ENCODE measurements at places on chromosomes 3 and 15.

DNA sequence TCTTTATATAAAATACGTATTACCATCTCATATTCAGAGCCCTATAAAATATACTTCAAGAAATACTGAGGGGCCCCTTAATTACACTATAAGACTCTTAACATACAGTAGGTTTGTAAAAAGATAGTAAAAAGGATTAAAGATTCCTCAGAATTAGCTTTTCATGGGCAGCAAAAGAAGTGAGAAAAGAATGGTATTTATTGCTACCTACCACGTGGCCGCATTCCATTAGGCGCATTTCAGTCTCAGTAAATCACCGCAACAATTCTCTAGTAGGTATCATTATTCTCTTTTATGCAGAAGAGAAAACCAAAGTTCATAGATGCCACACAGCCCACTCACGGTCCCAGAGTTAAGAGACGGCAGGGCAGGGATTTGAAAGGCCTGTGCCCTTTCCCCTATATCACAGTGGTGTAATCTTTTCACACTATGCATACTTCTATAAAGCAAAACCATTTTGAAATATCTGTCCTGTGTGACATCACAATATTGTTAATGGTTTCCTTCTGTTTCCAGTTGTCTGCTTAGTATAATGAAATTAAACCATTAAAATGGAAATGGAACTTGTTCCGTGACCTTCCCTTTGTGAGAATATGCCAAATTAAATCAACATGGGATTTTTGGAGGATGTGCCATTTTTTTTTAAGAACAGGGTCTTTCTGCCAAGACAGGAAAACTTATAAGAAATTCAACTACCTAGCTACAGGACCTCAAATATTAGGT lies 1072.2 kb downstream of the FHIT start:
- no peak for DNase-seq

- DNase-seq: no peak
Measured at GRCh38 chr3:64311424-64312061, 86.3 kb upstream of the PRICKLE2 start.

DNA sequence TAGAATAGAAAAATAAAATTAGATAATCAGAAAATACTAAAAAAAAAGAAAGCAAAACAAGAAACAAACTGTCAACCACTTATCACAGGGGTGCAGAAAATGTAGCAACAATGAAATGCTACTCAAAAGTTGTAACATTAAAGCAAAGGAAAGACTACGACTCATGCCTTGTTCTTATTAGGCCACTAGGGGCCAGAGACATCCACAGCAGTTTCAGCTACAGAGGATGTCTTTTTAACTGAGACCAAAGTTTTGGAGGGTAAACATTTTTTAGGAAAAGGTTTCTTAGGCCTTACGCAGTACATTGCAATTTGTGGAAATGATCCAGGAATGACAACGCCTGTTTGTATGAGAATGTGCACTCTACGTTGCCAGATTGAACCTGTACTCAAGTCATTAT lies 15.4 kb upstream of the CADM2 start:
- no peak for DNase-seq

DNA sequence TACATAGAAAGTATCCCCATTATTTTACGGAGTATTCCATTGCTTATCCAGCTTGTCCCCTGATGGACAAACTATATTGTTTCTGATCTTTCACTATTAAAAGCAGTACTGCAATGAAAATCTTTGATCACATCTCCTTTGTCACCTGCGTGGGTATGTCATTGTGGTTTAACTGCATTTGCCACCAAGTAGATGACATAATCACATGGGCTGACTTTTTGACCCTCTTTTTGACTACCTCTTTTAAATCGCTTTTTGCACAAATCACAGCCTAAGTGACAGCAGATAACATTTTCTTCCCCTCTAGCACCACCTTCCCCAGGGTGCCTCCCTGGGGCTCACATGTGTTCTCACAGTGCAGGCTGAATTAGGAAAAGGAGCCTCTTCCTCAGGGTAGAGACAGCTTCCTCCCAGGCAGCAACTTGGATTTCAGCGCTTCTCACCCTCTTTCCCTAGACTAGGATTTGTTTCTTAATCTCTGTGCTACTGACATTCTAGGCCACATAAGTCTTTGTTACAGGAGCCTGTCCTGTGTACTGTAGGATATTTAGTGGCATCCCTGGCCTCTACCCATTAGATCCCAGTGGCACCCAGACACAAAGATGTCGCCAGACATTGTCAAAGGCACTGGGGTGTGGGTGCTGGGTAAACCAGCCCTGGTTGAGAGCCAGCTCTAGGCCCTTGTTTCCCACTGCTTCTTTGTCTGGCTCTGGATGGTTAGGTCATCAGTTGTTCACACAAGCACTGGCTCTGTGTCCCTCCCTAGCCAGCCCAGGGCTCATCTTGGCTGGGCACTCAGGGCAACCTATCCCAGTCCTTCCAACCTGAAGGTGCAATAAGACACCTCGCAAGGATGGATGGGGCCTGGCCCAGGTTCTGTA lies 1.3 kb upstream of the RBP1 start:
- no peak for DNase-seq

DNA sequence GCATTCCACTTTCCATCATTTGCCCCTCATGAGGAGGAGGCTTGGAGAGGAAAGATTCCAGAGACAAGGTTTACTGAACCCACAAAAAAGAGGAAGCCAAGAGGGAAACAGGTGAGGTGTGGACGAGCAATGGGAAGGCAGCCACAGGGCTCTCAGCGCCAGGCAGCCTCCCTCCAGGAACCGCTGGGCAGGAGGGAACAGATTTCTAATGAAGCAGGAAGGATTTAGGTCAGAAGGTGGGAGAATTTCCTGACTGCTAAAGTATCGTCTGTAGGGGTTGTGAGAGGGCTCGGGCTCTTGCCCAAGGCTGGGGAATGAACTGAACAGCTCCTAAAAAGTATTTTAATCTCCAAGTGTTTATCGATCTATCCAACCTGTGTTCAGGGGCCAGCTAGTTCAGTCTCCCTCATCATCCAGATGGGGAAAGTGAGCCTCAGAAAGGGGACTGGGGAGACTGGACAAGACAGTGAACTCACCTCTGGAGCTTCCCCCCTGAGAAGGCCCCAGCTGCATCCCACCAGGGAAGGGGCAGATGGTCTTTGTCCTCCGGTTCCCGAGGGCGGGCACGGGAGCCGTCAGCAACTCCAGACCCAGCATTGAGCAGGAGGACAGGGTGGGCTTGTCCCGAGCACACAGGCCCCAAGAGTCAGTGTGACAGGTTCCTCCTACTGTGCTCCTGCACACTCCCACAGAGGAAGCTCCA lies 10.5 kb downstream of the LOXL1 start:
- DNase-seq: peak; percentile 59

DNA sequence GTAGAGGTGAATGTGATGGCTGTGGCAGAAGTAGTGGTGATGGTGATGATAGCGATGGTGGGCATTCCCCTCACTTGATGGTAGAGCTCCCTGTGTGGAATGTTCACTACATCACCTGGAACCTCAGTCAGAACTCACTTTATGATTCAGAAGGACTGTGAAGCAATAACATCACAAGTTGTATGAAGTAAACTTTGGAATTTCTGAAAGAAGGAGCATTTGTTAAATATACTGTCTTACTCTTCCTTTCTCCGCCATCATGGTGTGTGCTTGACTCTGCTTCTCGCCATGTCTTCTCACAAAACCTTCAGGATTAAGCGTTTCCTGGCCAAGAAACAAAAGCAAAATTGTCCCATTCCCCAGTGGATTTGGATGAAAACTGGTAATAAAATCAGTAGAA lies at the start of gene PP2D1:
TSS of gene PP2D1 (minus strand) at position 101 of the 400 bp plus-strand sequence. CDS start 192 bp downstream, outside the sequence.
- no peak for DNase-seq

DNA sequence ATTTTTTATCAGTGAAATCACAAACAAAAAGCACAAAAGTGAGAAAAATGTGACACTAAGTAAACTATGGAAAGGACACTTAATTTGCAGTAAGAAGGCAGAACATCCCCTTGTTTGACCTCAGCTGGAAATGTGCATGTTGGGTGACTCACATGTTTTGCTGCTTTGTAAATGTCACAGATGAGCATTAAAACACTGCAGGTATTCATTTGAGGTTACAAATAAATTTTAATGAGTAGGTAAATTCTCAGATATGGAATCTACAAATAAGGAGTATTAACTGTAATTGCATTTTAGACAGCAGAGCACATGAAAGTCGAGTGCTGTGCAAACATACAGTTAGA lies 20.3 kb downstream of the CHMP2B start:
- no peak for DNase-seq

GRCh38 chr3:174355505-174355904 lies 503.6 kb upstream of the NAALADL2 start:
- no peak for DNase-seq

GRCh38 chr3:14440531-14441239 lies 38.3 kb downstream of the SLC6A6 start:
- peak; percentile 93 for DNase-seq

DNA sequence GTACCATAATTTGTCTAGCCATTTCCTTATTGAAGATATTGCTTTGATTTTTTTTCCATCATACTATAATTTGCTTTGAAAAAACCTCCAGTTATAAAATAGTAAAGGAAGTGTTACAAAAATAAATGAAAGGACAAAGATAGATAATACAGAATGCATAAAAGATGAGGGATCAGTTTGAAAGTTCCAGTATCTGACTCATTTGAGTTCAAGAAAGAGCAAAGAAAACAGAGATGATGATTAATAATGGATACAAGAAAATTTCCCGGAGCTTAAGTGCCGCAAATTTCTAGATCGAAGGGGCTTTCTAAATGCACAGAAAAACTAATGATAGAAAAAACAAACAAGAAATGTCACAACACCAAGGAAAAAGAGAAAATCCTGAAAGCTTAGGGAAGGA lies 4.3 kb downstream of the WDR48 start:
- no peak for DNase-seq

GRCh38 chr15:66912001-66912400 lies 153.4 kb upstream of the SMAD3 start:
- DNase-seq: no peak

- peak; percentile 33 for DNase-seq
Measured at GRCh38 chr3:13133471-13133981, 60.3 kb upstream of the IQSEC1 start.

DNA sequence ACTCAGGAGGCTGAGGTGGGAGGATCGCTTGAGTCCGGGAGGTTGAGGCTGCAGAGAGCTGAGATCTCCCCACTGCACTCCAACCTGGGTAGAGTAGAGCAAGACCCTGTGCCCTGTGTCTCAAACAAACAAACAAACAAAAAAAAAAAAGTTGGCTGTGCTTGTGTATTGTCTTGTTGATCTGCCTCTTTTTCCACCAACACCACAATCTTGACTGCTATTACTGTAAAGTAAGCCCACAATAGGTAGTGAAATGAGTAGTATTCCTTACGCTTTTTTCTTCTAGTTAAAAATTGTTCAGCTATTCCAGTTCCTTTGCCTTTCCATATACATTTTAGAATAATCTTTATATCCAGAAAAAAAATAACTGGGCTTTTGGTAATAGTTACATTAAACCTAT lies 35.5 kb downstream of the PTH1R start:
- no peak for DNase-seq

DNA sequence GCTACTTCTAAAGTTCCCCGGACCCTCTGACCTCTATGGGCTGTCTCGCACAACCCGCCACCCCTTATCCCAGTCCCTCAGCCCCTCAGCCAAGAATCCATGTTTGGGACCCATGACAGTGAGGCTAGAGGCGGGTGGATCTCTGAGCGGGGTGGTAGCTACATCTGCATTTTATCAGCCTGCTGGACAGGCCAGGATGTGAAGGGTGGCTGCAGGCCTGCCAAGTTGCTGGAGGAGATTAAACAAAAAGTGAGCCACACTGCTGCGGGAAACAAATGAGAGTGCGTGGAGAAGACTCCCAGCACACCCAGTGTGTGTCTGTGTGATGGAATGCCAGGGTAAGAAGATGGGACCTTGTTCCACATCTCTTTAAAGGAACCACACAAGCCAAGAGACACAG lies 51.1 kb upstream of the SPATA12 start:
- DNase-seq: no peak

- no peak for DNase-seq
Measured at GRCh38 chr15:84656972-84657371, 1.0 kb downstream of the NMB start.

DNA sequence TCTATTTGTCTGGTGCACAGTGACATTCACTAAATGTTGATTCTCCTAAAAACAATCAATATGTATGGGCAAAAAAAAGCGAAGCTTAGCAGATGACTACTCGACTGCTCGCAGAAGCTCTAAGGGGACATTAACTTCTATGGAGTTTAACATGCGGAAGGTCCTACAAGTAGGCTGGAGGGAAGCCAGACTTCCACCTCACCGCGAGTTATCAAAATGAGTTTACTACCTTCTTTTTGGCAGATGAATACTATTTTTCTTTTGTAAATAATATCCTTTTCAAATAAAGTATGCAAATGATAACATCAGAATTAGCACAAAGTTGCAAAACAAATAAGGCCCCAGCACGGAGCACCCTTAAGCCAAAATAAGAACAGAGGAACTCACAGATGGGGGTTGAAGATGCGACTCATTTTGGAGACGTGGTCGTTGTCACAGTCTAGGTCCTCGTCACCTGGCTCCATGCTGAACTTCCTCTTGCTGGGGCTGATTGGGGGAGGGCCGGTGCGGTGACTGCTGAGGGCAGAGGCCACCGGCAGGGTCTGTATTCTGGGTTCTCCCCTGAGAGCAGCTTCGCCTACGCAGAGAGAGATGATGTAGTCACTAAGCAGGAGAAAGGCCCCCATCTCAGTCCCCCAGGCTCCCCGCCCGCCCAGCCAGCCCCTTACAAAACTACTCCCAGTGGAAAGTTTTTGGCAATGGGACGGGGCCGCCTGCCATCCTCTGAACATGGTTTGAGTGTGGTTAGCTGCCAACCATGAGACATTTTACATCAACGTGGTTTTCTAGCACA lies 42.1 kb downstream of the VGLL4 start:
- DNase-seq: no peak

DNA sequence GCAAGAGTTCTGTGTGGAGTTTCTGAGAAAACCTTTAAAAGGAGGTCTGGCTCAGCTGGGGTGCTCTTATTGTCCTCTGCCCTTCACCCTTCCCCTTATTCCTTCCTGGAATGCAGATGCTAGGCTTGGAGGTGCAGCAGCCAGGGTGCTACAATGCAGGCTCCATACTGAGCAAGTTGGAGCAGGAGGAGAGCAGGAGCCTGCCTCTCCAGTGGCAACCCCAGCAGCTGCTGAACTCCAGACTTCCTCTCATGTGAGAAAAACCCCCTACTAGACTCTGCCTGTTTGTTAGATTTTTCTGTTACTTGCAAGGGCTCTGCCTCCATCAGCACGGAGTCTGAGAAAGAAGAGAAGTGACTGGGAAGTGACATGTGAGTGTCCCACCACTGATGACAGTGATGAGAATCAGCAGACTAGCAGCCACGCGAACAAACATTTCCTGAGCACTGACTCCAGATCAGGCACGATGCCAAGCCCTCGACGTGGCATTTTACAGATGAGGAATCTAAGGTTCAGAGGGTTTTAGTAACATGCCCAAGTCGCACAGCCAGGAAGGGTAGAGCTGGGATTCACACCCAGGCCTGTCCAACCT lies 16.1 kb upstream of the RARRES1 start:
- DNase-seq: no peak

DNA sequence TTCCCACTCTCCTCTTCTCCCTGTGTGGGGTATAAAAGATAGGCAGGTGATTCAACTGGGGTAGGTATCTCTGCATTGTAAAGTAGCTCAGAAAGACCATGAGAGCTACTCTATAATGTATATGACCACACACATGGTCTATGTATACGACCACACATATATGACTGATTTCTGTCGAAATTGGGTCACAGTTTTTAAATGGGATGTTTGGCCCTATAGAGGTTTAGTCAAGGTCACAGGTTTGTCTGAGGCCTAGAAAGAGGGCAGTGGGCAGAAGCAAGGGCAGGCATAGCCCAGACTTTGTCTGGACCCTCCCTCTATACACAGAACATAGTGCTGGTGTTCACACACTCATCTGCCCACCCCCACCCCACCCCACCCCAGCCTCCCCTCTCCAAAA lies 4.4 kb downstream of the LAMP3 start:
- no peak for DNase-seq

Measured in kidney (tissue), 22 donors.